ENCODE measurements at places on chromosomes 3 and 15. TPM values are rescaled to one million over a fixed set of nuclear protein-coding genes. Genes with fewer than 3 reads are reported as not detected.

Gene LARP6
- total RNA-seq, result 49.7 TPM

Gene CCR4
- total RNA-seq, result not detected

Gene FMN1
- 0.13 TPM for total RNA-seq

Gene CCDC39
- total RNA-seq, result 0.12 TPM

Gene DNAJA4
- 2.1 TPM for total RNA-seq

Gene PLAAT1
- total RNA-seq, result not detected

Gene THPO
- total RNA-seq, result 0.13 TPM

Gene SLC25A36
- total RNA-seq, result 47.4 TPM

Gene INO80
- total RNA-seq, result 22.4 TPM

Gene LRTM1
- total RNA-seq, result not detected

Gene GOLGA8J
- total RNA-seq, result 0.13 TPM

Gene LTF
- not detected for total RNA-seq

Gene GATM
- 0.37 TPM for total RNA-seq

Gene RYR3
- not detected for total RNA-seq

Gene TRANK1
- total RNA-seq, result 14.9 TPM

Gene ATR
- 28.9 TPM for total RNA-seq

Gene MYLK
- 234 TPM for total RNA-seq

Gene CPNE4
- not detected for total RNA-seq

Gene NR2E3
- 0.06 TPM for total RNA-seq

Gene FAM107A
- 0.99 TPM for total RNA-seq

Gene SAMMSON
- total RNA-seq, result not detected

Gene TICRR
- 1.2 TPM for total RNA-seq

Gene GP5
- total RNA-seq, result 0.26 TPM

Gene CLSTN2
- total RNA-seq, result 3.0 TPM

Gene ZNF620
- total RNA-seq, result 2.4 TPM

Gene HTD2
- total RNA-seq, result 4.8 TPM

Gene MYL3
- total RNA-seq, result not detected

Gene STRIT1
- total RNA-seq, result not detected

Gene TEX55
- total RNA-seq, result not detected

Gene PRSS50
- total RNA-seq, result not detected

Gene PCOLCE2
- total RNA-seq, result 586 TPM

Gene YEATS2
- 23.9 TPM for total RNA-seq

Gene GUCA1C
- not detected for total RNA-seq

Gene ZNF148
- 27.9 TPM for total RNA-seq

Gene LINGO1
- total RNA-seq, result under 0.01 TPM

Gene NMB
- total RNA-seq, result 1.8 TPM

Gene STIMATE
- total RNA-seq, result 16.5 TPM

Gene DPPA2
- not detected for total RNA-seq

Gene PPP1R14D
- not detected for total RNA-seq

Gene DVL3
- 26.3 TPM for total RNA-seq

Gene SMAD6
- 55.4 TPM for total RNA-seq

Gene GAP43
- total RNA-seq, result 9.9 TPM

Gene CCR9
- not detected for total RNA-seq

Gene EEF1AKMT4
- total RNA-seq, result 2.2 TPM

Gene NR1I2
- total RNA-seq, result under 0.01 TPM

Gene SLMAP
- total RNA-seq, result 46.8 TPM

Gene EIF1B
- total RNA-seq, result 10.8 TPM

Gene AHSG
- total RNA-seq, result not detected

Gene FGF12
- total RNA-seq, result 0.12 TPM

Gene IDH2
- 40.4 TPM for total RNA-seq

Gene SUSD5
- 4.8 TPM for total RNA-seq

Gene ECE2
- not detected for total RNA-seq

Data from aortic smooth muscle cell (primary cell).